ENCODE measurements at places on chromosomes 1 and 21.

- no peak for DNase-seq
Measured at GRCh38 chr1:22803833-22804232, 93.2 kb downstream of the EPHB2 start.

DNA sequence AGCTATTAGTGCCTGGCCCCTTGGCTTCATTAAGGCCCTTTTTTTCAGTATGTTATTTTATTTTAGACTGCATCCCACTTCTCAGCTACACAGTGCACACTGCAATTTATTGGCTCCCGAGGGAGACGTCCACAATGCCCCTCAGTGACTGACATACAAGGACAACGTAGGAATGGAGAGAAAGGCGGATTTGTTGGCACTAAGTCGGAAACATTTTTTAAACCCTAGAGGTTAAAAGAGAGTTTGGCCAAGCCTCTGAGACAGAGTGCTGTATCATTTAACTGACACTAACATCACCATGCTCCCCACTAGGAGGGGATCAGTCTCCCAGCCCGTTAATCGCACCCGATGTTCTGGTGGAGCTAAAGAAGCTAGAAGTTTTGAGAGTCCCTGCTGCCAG, 45.7 kb upstream of the FOXD3 start:
- DNase-seq: no peak

- DNase-seq: peak; percentile 31
Measured at GRCh38 chr21:35932232-35932911, 128.0 kb downstream of the SETD4 start.

DNA sequence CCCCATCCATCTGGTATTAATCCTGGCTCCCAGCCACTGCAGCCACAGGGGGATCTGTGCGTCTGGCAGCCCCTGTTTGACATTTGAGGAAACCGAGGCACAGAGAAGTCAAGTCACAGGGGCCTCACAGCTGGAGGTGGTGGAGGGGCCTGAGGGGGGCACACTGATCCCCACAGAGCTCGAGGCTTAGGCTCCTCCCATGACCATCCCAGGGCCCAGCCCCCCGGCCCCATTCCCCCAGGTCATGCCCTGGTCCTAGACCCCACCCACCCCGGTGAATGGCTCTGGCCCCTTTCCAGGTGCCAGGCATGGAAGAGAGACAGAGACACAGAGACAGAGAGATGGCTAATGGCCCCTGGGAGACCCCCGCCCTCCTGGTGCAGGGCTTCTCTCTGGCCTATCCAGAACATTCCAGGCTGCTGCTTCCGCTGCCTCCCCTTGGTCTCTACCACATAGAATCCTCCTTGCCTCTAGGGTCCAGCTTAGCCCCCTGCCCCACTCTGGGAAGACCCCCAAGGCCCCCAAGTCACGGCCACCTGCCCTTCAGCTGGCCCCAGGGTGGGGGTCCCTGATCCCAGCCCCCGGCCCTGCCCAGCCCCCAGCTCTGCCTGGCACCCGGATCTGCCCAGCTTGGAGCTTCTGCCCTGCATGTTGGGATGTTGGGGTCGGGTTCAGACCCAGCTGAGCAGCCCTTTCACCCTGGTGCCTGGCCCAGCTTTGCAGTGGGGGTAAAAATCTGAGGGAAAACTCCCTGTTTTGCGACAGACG, 29.2 kb upstream of the LRRC3 start:
- DNase-seq: peak; percentile 0

GRCh38 chr1:81029266-81029665, 771.5 kb upstream of the ADGRL2 start:
- no peak for DNase-seq

DNA sequence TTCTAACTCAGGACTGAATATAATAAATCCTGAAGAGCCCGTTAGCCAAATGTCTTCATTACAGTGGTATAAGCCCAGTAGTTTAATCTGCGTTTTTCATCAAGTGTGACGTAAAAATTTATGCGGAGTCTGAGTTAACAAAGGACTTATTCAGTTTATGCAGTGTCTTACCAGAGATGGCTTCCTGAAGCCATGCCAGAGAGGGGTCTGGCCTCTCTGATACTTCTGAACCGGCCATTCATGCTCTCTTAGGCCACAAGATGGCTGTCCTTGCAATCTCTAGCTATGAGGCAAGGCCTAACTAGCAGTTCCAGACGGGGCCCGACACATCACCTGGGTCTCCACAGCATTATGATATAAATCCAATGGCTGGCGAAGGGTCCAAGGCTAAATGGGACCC, 101.4 kb downstream of the TEX35 start:
- DNase-seq: no peak

GRCh38 chr1:44357710-44358109, 2.7 kb upstream of the ERI3 start:
- no peak for DNase-seq

DNA sequence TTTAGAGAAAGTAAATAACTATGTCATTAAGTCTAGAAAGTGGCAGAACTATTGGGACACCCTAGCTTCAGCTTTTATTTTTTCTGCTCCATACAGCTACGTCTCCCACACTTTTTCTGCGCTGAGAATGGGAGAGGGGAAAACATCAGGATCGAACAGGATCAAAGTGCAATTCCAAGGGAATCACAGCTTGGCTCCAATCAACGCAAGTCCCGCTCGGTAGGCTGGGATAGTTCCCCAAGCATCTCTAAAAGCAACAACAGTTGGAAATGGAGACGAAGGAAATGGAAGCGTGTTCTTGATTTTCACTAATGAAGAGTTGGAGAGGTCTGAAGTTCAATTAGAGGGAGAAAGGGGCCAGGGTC, 536 bp downstream of the HMGCL start:
- DNase-seq: no peak

- DNase-seq: no peak
Measured at GRCh38 chr21:15506086-15506485, 223.7 kb upstream of the USP25 start.

GRCh38 chr1:169031566-169032224, 74.8 kb upstream of the ATP1B1 start:
- no peak for DNase-seq

- no peak for DNase-seq
Measured at GRCh38 chr21:40472013-40472412, 374.9 kb downstream of the DSCAM start.

GRCh38 chr1:76500116-76500515, 367.2 kb upstream of the ST6GALNAC5 start:
- no peak for DNase-seq
